Activated CD4-positive, alpha-beta memory T cell treated with anti-CD3 and anti-CD28 coated beads for 36 hours (primary cell): ENCODE measurements at places on chromosomes 4 and X. TPM values are rescaled to one million over a fixed set of nuclear protein-coding genes. Genes with fewer than 3 reads are reported as not detected.

The ATP1B4 gene
- total RNA-seq, result not detected

The YY2 gene
- 0.75 TPM for total RNA-seq

The DTHD1 gene
- total RNA-seq, result 3.1 TPM

The UGT2B7 gene
- not detected for total RNA-seq

The KIF4A gene
- 26.4 TPM for total RNA-seq

The TEX13D gene
- total RNA-seq, result not detected

The ADGRL3 gene
- not detected for total RNA-seq

The MAGEA10 gene
- total RNA-seq, result not detected

The FGF2 gene
- 0.36 TPM for total RNA-seq

The RBM3 gene
- total RNA-seq, result 197 TPM

The CDX4 gene
- total RNA-seq, result not detected

The CNOT6L gene
- total RNA-seq, result 106 TPM

The FAM13A gene
- total RNA-seq, result 2.6 TPM

The DMP1 gene
- total RNA-seq, result not detected

The ADAMTS3 gene
- not detected for total RNA-seq

The IL9R gene
- total RNA-seq, result 2.7 TPM

The AKAP14 gene
- total RNA-seq, result not detected

The SPANXA2 gene
- total RNA-seq, result not detected

The PDHA2 gene
- total RNA-seq, result not detected

The GPR119 gene
- not detected for total RNA-seq

The SORBS2 gene
- not detected for total RNA-seq

The C4orf51 gene
- not detected for total RNA-seq

The CNGA1 gene
- not detected for total RNA-seq

The FAAH2 gene
- 12.1 TPM for total RNA-seq

The CD38 gene
- total RNA-seq, result 11.6 TPM

The STK26 gene
- 64.0 TPM for total RNA-seq

The USP26 gene
- total RNA-seq, result not detected

The F11 gene
- not detected for total RNA-seq

The GLRA2 gene
- total RNA-seq, result not detected

The NPY2R gene
- total RNA-seq, result not detected

The CYBB gene
- total RNA-seq, result not detected

The COX7B2 gene
- total RNA-seq, result not detected

The ADH1B gene
- total RNA-seq, result not detected

The CPZ gene
- total RNA-seq, result not detected

The CDS1 gene
- total RNA-seq, result 0.17 TPM

The PAGE2B gene
- total RNA-seq, result 1.2 TPM

The OTUD5 gene
- total RNA-seq, result 83.4 TPM

The PNMA3 gene
- 1.4 TPM for total RNA-seq

The CXCL6 gene
- not detected for total RNA-seq

The FHIP1A gene
- total RNA-seq, result 0.45 TPM

The SYN1 gene
- total RNA-seq, result 0.83 TPM
